ENCODE measurements at places on chromosomes 12 and 14.
A peak's percentile ranks its signal among the peaks of the same experiment; 100 is the strongest.

- DNase-seq, result no peak
Measured at GRCh38 chr12:95004610-95005009, 1.1 kb upstream of the NDUFA12 start.

DNA sequence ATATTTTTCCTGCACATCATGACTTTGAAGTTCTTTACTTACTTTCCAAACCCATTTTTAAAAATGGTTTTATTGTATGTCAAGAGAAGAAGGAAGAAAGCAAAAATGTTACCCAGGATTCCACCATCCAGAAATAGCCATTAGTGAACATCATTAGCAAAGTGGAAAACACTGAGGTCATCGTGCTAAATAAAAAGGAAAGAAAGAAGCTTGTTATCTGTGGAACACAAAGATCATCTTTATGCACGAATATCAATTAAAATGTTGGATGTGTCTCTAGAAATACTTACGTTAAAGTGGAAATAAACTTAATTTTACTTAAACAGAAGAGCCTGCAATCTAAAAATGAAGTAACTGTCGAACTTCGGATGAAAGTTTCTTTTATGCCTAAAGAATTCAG is 27.3 kb downstream of the SFSWAP start:
- no peak for DNase-seq

- DNase-seq, result no peak
Measured at GRCh38 chr14:58782011-58782410, 144.2 kb downstream of the DACT1 start.

DNA sequence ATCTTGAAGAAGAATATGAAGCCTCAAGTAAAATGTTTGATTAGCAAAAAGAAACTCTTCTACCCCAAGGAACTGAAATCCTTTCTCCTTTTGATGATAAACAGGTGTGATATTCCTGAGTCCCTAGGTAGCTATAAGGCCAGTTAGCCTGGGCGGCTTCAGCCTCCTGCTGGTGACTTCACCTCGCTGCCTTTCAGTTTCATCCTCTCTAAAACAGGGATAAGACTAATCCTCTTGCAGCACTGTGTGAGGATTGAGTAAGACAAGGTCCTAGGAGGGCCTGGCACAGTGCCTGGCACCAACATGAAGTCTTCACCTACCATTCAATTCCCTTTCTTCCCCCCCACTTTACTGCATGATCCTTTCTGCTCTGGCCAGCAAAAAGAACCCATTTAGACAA is 42.1 kb downstream of the CIT start:
- no peak for DNase-seq

DNA sequence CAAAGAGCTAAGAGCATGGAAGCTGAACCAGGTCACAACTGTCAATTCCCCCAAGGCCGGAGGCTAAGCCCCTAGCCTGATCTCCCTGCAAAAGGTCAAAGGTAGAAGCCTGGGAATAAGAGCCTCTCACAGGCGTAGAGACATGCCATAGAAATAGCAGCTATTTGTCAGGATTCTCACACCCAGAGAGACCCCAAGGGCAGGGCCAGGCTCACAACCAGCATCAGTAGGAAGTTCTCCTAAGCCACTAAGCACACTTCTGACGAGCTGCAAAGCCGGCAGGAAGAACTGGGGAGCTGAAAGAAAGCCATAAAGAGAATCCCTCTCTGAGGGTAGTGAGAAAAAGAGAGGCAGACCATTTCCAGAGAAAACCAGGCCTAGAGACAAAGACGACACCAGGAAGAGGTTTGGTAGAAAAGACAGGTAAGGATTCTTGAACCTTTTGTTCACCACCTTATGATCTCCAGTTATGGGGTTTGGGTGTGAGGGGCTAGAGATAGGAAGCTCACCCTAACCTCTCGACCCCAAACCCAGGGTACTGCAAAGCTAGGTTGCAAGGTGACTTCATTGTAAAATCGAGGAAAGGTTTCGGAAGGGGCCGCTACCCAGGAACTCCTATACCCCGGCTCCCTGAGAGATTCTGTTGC is 1.0 kb downstream of the SMARCC2 start:
- DNase-seq, result no peak

GRCh38 chr14:21096978-21097635 is 1.3 kb downstream of the ZNF219 start:
- no peak for DNase-seq

DNA sequence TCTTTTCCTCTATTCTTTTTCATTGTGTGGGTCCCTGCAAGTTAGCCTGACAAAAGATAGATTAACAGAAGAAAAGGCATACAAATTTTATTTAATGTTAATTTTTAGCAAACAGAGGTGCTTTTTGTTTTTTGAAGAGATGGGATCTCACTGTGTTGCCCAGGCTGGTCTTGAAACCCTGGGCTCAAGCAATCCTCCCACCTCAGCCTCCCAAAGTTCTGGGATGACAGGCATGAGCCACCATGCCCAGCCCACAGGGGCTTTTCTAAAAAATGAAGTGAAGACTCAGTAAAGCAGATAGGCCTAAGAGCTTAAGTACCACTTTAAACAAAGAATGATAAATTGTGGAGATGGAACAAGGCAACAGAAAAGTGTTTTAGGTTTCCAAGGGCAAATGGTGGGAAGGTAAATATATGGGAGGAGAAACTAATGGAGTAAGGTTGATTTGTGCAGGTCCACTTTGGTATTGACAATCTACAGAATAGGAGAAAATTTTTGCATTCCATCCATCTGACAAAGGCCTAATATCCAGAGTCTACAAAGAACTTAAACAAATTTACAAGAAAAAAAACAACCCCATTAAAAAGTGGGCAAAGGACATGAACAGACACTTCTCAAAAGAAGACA is 18.6 kb upstream of the EEA1 start:
- no peak for DNase-seq

- DNase-seq, result no peak
Measured at GRCh38 chr14:74065746-74066575, 18.3 kb downstream of the ALDH6A1 start.

DNA sequence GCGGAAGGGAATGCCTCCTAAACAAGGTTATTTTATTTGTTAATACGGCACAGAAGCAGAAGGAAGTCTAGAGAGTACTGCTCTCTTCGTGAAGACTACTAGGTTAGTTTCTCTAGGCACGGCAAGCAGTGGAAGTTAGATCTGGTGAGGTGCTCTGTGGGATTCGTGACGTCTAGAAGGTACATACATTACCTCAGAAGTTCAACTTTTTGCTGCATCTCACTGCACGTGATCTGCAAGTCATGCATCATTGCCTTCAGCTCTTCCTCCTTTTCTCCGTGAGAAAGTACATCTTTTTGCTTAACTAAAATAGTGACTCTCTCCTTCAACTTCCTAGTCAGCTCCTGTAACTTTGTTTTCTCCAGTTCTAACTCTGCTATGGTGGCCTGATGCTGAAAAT is 74.7 kb downstream of the NIN start:
- no peak for DNase-seq

GRCh38 chr12:48996794-48997718 is 2.1 kb downstream of the DDN start:
- DNase-seq, result peak; percentile 78

DNA sequence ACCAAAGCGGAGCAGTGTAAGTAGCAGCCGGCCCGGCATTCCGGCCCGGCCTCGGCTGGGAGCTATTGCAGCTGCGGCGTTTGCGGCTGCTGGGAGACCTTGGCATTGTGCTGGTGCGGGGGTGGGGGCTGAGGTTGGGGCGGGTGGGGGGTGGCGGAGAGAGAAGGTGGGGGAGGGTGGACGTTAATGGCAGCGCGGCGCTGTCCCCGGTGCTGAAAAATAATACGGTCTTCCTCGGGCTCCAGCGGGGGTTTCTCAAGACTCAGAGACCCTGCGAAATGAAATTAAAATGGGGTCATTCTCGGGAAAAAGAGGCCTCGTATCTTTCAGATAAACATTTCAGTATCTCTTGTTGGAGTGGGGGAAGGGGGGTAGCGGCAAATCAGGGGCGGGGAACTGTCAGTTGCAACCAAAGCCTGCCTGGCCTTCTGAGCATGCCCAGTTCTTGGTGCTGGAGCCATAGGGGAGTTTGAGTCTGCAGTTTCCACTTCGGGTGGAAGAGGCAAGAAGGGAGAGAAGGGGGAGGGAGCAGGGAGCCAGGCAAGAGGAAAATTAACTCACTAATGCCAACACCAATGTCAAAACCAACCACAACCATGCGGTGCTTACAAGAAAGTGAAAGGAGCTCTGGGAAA is 414 bp downstream of the UNC79 start:
- DNase-seq, result peak; percentile 65

DNA sequence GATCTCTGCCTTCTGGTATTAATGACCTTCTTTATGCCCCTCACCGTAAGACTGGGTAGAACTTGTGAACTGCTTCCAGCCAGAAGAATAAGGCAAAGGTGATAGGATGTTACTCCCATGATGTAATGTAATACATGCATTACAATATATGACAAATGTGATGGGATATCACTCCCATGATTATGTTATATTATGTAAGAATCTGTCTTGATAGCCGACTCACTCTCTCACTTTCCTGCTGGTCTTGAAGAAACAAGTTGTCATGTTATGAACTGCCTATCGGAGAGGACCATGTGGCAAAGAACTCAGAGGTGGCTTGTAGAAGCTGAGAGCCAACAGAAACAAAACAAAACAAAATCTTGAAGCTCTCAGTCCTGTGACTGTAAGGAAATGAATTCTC is 30.6 kb upstream of the OSBPL8 start:
- DNase-seq, result no peak

DNA sequence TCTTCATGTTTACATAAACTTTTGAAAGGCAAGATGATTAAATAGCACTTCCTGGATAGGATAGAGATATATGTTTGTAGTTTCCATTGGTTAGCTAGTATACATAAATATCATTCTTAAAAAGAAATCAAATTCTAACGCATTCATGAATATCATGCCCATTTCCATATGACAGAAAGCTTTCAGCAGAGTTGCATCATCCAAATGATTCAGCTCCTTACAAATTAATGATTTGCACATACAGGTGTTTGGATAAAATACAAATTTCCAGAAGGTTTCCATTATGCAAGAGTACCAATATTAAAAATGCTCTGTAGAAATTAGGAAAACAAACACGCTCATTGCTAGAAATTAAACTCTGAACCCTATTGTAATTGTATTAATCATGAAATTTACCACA is 264.4 kb downstream of the FOXG1 start:
- DNase-seq, result no peak

DNA sequence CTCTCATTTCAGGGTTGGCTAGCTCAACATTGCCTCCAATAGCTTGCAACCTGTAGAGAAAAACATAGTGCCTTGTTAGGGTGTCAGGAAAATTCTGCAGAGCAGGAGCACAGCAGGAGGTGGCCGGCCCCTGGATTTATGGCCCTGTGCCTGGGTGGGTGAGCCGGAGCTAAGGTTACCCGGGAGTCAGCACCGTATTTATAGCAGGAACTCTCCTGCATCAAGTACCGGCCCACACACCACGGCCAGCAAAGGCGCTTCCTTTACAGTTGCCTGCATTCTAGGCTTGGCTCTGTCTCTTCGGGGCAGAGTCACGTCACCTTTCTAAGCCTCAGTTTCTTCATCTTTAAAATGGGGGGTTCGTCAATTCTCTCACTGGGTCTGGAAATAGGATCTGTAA is 52.8 kb upstream of the EML1 start:
- no peak for DNase-seq

DNA sequence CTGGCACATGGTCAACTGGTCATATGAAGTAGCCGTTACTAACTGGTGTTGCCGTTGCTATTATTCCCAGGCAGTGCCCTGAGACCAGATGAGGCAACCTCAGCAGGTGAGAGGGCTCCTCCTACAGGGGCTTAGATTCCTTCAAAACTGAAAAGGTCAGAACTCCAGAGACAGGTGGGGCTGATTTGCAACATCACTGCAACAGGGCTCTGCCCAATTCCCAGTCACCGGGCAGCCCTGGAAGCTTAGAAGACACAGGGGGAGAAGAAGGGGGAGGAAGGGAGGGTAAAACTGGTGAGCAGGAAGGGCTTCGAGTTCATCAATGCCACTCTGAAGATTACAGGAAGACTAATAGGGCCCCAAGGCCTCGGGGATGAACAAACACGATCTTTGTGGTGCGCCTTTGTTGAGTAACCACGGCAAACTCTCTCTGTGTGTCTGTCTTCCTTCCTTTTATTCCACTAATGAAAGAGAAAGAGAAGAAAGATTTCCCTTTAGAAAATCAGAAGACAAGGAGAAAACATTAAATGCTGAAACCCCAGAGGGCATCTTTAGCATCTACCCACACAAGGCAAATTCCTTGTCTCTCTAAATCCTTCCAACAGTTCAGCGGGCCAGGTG is 749.1 kb upstream of the TBX3 start:
- no peak for DNase-seq

DNA sequence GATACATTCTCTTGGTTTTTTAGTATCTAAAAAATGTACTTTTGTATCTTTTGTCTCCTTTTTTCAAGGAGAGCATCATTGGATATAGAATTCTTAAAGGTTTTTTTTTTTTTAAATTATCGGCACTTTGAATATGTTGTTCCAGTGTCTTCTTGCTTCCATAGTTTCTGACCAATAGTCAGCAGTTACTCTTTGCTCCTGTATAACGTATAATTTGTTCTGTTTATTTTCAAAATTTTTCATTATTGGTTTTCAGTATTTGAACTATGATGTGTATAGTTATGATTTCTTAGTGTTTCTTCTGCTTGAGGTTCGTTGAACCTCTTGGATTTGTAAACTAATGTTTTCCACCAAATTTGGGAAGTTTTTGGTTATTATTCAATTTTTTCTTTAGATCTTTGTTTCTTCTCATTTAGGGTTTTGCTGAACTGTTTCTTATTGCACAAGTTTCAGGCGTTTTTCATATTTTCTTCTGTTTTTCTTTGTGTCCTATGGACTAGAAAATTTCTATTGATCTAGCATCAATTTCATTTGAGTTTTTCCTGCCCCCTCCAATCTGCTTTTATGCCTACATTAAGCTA is 93.9 kb downstream of the PLBD1 start:
- DNase-seq, result no peak

GRCh38 chr12:8847435-8847834 is 25.0 kb downstream of the A2ML1 start:
- DNase-seq, result no peak

DNA sequence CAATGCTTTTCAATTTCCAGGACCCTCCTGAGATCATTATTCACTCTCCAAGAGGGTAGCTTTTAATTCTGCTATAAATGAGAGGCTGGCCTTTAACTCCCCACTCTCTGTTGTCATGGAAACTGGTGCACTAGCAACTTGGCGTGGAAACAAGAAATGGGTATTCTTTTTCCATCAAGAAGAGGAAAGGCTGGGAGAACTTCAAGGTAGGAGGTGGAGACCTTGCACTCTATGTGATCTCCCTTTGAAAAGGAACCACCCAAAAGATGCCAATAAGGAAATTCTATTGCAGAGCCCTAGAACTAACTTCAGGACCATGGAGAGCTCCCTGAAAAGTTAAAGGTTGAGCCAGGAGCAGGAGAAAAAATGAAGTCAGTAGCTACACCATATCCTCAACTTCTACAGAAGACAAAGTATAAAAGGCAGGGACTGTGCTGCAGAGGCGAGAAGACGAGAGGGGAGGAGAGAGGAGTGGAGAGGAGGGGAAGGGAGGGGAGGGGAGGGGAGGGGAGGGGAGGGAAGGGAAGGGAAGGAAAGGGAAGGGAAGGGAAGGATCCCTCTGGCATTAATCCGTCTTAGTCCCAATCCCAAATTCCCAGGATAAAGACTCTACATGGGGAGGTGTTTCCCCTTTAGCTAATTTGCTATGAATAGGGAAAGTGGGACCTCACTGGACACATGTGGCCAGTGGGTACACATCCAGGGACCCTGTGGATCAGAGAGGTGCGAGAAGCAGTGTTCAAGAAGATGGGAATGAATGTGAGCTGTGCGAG is 46.7 kb upstream of the FICD start:
- peak; percentile 71 for DNase-seq
